ENCODE measurements at places on chromosomes 7 and 10. TPM values are rescaled to one million over a fixed set of nuclear protein-coding genes. Genes with fewer than 3 reads are reported as not detected.

DNA sequence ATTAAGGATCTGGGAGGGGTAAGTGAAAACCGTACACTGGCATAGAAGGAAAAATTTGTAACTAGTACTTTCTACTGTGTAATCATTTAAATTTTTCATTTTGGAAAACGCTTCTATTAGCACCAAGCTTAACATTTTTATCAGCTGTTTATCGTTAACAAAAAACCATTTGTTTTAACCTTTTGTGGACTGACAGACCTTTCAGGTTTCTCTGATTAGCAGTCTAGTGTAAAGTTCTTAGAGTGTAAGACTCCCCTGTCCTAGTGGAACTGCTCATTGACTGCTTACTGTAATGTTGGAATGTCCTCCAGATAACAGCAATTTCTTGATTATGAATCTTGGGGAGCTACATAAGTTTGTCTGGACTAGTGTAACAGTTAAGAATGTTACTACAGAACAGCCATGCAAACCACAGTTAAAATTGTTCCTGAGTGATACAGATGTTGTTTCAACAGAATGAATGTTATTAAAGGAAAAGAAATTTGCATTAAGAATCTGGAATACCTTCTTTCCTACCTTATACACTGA is 2.0 kb downstream of the DBF4 start:
- DNase-seq = no peak

GRCh38 chr10:21441625-21442024 is 83.9 kb downstream of the SKIDA1 start:
- DNase-seq = no peak

GRCh38 chr10:25174461-25175230 is at the start of gene GPR158:
Gene GPR158, plus strand, starts transcription at chr10:25175001. Its CDS starts 420 bp downstream, at chr10:25175421.
- DNase-seq = peak; percentile 79

- no peak for DNase-seq
Measured at GRCh38 chr7:149787428-149788299, 14.3 kb upstream of the ZNF467 start.

GRCh38 chr7:108284349-108285002 is 154.3 kb upstream of the LAMB4 start:
- DNase-seq = no peak

- no peak for DNase-seq
Measured at GRCh38 chr7:127961786-127962453, 69.3 kb downstream of the LRRC4 start.

DNA sequence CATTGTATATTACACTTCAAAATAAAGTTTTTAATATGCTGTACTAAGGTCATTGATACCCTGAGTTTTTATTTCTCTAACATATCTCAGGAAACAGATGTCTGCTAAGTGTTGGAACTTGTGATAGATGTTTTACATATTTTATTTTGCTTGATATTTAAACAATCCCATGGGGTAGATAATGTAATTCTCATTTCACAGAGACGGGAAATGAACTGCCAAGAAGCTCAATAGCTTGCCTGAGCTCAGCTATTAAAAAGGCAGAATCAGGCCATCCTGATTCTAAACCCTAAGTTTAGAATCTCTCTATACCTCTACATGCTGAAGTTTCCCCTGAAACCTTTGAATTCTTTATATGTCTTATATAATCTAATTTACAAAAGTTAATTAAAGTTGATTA is 126.3 kb downstream of the LRRC18 start:
- no peak for DNase-seq

DNA sequence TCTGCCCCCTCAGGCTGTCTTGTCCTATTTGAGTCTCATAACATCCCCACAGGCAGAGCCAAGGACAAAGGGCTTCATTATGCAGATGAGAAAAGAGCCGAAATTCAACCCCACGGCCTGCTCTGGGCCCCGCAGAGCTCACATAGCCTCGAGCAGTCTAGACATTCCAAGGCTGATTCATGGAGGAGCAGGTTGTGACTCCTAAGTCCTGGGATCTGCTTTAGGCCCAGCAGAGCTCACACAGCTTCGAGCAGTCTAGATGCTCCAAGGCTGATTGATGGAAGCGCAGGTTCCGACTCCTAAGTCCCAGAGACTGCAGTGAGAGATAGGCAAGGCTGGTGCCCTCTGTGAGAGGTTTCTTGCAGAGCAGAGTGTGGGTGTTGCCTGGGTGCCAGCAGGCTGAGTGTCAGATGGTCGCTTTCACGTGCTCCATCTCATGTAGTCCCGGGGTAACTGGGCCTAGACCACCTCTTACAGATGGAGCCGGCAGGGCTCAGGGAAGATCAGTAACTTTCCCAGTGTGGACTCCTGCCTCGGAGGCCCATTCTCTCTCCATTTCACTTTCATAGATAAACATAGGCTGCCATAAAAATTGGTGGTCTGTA is 436.1 kb upstream of the FOXK1 start:
- DNase-seq = no peak

- DNase-seq = no peak
Measured at GRCh38 chr7:150382123-150382843, 3.2 kb downstream of the ZNF775 start.

DNA sequence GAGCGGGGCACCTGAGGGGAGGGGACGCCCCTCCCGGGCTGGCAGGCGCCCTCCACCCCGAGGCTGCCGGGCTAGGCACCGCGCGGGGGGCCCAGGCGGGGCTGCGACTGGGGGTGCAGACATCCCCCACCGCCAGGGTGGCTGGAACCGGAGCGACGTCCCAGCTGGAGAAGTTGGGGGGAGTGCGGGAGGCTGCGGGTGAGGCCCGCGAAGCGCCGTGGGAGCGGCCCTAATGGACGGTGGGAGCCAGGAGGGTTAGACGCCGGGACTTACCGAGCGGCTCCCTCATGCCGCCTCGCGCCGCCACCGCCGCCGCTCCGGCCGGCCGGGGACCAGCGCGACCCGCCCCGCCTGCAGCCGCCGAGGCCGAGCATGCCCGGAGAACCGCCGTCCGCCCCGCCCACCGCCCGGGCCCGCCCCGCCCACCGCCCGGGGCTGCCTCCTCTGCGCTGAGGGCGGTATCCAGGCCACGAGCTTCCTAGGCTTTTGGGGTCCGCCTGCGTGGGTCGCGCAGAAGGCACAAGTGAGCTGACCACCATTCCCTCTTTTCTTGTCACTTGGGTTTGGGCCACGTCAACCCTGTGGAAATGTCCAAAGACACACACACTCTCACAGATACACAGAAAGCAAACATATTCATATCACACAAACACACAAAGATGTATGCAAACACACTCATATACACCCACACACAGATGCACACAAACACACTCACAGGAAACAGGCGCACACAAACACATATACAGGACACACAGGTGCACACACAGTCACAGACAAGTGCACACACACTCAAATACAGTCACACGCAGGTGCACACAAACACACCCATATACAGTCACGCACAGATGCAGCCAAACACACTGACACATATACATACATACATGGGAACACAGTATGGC is at the start of gene JCAD:
TSS of gene JCAD (minus strand) at position 378 of the 899 bp plus-strand sequence. CDS start 11,774 bp downstream, outside the sequence.
- DNase-seq = peak; percentile 70

DNA sequence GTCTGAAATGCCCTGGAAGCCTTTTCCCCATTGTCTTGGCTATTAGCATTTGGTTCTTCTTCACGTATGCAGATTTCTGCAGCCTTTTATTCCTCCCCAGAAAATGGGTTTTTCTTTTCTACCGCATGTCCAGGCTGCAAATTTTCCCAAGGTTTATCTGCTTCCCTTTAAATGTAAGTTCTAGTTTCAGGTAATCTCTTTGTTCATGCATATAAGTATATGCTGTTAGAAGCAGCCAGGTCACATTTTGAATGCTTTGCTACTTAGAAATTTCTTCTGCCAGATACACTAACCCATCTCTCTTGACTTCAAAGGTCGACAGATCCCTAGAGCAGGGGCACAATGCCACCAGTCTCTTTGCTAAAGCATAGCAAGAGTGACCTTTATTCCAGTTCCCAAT is 12.3 kb downstream of the THAP5 start:
- no peak for DNase-seq

DNA sequence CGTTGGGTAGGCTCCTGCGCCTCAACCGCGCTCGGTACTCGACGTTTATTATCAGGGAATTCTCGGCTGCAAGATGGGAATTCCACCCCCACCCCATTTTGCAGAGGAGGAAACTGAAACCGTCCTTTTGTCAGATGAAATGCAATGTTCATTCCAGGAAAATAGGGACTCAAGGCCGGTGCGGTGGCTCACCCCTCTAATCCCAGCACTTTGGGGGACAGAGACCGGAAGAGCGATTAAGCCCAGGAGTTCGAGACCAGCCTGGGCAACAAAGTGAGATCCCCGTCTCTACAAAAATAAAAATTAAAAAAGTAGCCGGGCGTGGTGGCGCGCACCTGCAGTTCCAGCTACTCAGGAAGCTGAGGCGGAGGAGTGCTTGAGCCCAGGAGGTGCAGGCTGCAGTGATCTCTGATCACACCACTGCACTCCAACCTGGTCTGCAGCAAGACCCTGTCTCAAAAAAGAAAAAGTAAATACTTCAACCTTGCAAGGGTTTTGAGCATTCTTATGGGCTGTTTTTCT is 720 bp upstream of the RFC2 start:
- no peak for DNase-seq

DNA sequence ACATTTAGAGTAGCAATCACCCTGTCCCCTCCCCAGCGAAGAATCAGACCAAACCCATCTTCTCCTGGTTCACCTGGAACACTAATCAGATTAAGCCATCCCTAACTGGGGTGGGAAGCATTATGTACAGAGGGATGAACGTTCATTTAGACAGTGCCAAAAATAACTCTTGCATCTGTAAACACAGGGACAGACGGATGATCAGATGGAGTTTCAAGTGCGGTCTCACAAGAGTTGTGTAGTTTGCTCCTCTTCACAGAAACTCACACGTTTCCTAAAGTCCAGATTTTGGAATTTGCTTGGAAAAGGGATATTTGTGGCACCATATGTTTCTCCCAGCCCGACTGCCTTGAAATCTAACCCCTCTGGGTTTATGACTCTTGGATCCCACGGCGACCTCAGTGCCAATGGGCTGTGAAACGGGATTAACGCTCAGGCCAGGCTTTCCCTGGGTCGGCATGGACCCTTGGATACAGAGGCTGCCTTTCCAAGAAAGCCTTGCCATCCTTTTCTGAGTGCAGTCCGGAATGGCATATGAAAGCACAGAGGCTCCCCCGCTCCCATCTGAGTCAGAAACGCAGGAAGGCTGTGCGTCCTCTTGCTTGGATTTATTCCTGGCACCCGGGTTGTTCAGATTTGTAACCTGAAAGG is 293.2 kb upstream of the HABP2 start:
- DNase-seq = no peak

DNA sequence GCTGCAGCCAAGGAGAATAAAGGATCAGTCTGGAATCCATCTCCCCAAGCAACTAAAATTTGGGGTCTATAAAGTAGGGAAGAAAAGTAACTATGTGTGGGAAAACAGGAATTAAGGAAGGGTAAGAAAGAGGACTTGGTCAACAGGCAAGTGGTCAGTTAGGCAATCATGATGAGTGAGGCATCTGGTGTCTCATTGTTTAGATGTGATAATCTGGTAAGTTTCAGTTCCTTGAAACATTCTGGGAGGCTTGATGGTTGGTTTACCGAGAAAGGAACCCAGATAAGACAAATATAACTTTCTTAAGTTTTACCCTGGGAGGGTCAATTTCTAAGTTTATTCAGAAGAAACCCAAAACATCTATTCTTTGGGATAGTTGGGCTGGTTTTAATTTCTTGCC is 22.3 kb downstream of the HYAL4 start:
- no peak for DNase-seq

- DNase-seq = no peak
Measured at GRCh38 chr10:9994131-9994530, 1023.5 kb upstream of the CELF2 start.

DNA sequence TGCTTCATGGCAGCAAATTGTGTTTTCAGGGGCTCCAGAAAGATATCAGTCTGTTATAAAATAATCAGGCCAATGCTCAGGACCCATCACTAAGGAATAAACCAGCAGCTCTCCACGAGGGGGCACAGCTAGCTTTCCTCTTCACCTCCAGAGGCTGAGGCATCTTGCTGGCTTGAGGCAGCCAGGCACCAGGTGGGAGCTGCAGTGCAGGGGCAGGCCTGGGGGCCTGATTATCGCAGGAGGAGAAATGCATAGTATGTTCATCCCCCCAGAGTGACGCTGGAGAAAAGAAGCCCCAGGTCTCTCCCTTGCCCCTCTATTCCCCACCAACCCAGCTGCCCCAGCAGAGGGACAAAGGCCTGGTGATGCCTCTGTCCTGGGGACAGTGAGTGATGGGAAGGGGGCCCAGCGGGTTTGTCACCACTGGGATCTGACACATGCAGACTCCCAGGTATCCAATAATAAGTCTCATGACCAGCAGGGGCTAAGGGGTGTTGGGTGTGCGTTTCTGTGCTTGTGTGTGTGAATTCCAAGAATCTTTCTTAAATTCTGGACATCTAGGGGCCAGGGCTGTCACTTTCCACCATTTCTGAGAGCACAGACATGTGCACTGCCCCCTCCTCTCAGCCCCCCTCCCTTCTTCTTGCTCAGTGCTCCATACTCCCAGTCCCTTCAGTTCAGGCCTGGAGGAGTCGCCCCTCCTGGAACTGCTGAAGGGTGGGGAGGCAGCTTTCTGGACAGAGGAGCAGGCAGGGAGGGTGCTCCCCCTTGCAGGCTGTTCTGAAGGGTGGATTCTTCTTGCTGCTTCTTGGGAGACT is 128.1 kb upstream of the FAM20C start:
- DNase-seq = peak; percentile 83

The TAC1 gene
- total RNA-seq = not detected

The ODAD2 gene
- 0.16 TPM for total RNA-seq

The AASS gene
- total RNA-seq = 23.6 TPM

The NKX2-3 gene
- total RNA-seq = not detected

The FGF8 gene
- total RNA-seq = 0.35 TPM

The TSC22D4 gene
- 32.9 TPM for total RNA-seq

The STEAP2 gene
- total RNA-seq = 6.9 TPM

Measured in myocyte (in vitro differentiated cells).